Activated naive CD4-positive, alpha-beta T cell treated with Interleukin-2 at 50 U/mL for 16 hours (primary cell): ENCODE measurements at places on chromosomes 2 and 18.
A peak's percentile ranks its signal among the peaks of the same experiment; 100 is the strongest.

DNA sequence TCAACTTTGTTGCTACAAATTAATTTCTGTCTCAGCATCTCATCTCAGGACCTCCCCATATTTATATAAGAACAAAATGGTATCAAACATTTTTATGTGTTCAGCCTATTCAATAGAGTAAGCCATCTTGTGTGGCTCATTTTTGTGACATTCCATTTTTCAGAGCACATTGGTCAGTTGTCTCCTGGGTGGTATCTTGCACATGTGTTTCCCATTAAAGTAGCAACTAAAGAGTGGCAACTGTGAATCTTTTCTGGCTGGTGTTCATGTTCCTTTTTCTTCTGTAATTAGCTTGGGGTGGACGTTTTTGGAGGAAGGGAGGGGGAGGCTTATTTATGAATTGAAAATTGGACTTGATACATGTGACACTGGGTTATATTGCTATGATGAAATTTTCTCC, 45.4 kb upstream of the EFEMP1 start:
- no peak for DNase-seq

DNA sequence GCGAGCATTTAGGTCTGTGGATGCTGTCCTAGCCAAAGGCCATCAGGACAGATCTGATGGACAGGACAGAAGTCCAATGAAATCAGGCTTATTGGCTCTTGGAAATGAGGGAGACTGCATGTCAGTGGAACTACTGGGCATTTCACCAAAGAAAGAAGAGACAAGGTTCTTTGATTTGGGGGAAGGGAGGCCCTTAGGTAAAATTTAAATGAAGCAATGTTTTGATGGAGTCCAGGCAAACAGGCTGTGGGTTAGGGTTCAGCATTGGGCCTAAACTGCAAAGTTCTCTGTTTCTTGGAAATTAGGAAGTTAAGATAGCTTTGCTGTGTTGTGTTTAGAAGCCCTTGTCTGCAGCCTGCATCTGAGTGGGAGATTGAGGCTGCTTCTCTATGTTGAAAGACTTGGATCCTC, 31.6 kb upstream of the RNF149 start:
- DNase-seq: no peak

- DNase-seq: no peak
Measured at GRCh38 chr2:60407398-60407797, 146.1 kb downstream of the BCL11A start.

DNA sequence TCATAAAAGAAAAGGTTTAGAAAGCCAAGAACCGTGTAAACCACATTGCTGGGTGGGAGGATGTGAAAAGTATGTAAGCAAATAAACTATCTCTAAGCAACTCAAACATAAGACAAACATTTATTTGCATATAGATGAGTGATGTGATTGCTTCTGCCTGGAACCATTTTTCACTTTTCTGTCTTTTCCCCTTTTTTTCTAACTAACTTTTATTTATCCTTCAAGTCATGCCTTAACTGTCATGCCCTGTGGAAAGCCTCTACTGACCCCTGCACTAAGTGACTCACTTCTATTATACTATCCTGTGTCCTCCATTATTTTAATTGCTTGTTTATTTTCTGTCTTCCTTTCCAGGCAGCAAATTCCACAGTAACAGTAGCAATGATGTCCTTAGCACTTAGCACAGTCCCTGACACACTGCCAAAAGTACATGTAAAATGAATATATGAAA, 87.5 kb upstream of the CTAGE1 start:
- DNase-seq: no peak

GRCh38 chr2:161112908-161113307, 47.3 kb upstream of the TANK start:
- no peak for DNase-seq

- no peak for DNase-seq
Measured at GRCh38 chr2:168495524-168495923, 39.5 kb downstream of the CERS6 start.

GRCh38 chr2:28674713-28675068, 76.9 kb upstream of the PPP1CB start:
- DNase-seq: no peak

GRCh38 chr2:74740741-74741431, 86.8 kb downstream of the SEMA4F start:
- DNase-seq: no peak

DNA sequence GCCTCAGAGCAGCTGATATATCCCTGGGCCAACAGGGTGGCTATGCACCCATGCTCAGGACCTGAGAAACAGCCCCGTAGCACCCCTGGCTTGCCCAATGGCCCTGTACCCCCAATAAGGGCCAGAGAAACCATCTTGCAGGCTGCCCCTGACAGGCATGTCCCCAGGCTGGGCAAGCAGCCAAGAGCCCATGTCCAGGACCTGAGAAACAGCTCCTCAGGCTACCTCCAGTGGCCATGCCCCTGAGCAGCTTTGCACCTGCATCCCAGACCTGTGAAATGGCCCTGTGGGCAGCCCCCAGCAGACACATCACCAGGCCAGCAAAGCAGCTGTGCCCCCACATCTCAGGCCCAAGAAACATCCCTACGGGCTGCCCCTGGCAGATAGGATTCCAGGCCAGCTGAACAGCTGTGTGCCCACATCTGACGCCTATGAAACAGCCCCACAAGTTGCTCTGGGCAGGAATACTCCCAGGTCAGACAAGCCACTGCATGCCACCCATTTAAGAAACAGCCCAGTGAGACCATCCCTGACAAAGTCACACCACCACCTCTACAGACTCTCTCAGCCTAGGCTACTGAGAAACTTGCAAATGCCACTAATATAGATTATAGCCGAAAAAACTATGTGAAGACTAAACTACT, 84.1 kb downstream of the TMEM237 start:
- no peak for DNase-seq

DNA sequence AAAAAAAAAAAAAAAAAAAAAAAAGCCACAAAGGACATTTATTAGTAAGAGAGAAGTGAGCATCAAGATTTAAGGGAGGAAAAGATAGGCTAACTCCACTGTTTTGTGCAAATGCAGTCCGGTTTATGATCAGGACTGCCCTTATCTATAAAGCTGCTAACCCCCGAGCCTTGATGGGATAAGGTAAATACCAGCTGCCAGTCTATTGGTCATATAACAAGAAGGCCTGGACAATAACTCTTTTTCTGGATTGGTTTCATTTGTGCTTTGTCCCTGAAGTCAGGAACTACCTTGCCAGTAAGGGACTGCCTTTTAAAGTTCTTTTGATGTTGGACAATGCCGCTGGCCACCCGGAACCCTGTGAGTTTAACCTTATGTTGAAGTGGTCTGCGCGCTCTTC, 15.4 kb downstream of the PTPN4 start:
- DNase-seq: no peak

DNA sequence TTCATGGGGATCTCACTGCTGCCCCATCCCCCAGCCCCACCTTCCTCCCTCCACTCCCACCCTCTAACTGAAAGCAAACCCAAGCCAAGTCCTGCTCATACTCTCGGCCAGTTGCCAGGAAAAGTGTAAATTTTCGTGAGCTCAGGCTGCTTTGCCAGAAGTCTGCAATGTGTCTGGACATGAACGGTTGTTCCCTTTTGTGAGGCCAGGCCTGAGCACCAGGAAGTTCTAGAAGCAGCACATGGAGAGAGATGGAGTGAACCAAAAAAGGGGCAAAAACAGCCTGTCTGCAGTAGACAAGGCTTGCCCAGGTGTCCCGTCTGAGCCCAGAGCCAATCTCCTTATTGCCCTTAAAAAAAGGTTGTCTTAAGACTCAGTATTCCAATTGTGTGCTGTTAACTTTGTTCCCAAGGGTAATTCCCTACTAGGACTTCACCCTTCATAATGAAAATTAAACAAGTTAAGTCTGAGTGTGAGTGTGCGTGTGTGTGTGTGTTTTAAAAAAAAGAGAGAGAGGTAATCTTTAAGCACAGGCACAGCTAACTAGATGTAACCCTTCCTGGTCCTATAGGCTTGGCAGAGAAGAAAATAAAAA, 247.1 kb downstream of the BCL11A start:
- DNase-seq: no peak

GRCh38 chr2:173854840-173855239, 110.3 kb downstream of the SP3 start:
- no peak for DNase-seq

DNA sequence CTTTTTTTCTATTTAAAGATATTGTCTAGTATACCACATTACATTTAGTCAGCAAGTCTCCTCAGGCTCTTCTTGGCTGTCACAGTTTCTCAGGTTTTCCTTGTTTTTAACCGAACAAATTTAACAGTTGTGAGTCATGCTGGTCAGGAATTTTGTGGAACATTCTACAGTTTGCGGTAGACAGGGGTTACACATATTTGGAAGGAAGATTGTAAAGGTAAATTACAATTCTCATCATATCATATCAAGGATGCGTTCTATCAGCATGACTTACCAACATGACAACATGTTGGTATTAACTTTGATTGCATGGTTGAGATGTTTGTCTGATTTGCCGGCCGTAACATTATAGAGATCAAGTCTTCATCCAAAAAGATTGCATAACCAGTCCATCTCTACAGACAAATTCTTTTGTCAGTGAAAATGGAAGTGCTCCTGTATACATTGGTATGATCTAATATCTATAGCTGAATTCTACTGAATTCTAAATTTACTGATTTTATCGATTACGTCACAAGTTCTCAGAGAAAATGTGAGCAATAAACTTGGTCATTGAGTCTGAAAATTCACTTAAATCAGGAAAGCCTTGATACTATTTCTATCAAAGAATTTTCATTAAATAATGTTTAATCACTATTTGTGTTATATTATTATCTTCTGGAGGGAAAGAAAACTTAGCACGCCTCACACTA, 664.4 kb upstream of the SLC8A1 start:
- DNase-seq: no peak

DNA sequence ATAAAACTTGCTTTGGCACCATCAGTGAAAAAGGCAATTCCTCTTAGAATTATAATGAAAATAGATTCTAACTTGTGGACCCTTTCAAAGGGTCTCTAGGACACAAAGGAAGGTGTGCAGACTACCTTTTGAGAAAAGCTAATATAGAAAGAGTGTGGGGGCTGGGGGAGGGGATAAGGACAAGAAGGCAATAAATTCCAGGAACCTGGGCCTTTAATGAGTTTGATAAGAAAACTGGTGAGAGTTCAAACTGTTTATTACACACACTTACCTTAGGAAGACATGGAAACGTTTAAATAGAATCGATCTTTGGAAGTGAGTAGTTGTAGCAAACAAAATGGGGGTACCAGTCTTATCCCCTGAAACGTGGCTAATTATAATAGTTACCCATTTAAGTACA, 39.6 kb upstream of the PGAP1 start:
- DNase-seq: no peak

DNA sequence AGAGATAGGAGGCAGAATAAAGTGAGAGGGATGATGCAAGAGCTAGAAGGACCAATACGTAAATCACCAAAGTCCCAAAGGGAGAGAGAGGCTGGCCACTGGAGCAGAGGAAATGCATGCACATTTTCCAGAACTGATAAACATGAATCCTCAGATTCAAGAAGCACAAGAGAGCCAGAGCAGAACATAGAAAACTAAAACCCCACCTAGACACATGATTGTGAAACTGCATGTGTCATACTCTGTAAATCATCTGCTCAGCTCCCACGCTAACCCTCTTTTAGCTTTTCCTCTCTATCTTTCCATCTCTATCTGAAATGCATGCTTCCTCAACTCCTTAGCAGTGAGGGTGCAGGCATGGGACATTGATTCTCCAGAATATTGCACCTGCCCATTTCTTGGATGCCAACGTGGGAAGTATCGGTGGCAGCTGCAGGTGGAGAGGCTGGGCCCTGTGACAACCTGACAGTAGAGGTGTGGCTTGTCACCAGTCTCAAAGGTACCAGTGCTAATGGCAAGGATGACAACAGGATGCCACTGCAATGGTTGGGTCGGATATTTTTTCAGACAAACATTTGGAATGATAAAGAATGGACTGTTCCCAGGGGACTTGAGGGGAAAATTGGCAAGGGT, 89.3 kb upstream of the OTOS start:
- DNase-seq: peak; percentile 0

GRCh38 chr2:198077477-198077876, 273.1 kb downstream of the PLCL1 start:
- DNase-seq: no peak

GRCh38 chr2:214750529-214750928, 59.0 kb downstream of the BARD1 start:
- DNase-seq: no peak

DNA sequence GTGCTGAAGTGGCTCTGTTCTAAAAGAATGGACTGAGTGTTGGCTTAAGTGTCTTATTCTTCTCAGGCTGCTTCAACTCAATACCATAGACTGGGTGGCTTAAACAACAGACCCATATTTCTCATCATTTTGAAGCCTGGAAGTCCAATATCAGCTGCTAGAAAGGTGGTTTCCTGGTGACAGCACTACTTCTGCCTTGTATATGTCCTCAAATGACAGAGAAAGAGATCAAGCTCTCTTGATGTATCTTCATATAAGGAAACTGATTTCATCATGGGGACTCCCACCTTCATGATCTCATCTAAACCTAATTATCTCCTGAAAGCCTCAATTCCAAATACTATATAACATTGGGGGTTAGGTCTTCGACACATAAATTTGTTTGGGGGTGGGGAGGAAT, 449.7 kb upstream of the DSEL start:
- no peak for DNase-seq

DNA sequence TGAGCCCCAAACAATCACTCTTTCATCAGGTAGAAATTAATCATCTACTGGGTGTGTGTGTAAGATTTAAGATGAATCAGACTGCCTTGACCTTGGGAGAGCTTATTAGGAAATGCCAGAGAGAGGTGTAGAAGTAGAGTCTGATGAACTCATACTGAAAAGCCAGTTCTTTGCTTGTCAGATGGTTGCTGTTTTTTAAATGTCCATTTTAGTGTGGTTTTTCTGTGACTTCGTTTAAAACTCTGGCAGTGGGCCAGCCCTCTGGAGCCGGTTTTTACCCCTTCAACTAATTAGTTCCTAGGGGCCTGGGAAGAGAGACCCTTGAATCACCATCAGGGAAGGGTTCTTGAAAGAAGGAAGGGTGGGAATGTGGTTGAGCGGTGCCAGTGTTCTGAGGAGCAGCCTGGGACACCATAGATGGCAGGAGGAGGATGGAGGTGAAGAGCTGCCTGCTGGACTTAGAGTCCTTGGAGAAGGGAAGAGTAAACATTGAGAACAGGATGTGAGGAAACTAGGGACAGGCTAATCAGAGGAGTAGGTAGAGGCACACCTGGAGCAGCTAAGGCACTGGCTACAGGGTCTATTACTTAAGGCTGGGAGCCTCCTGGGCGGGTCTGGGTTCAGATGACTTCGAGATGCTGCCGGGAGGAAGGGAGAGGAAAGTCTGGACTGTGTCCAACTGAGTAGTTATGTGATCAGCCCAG, 66.1 kb downstream of the LRRFIP1 start:
- DNase-seq: peak; percentile 37

DNA sequence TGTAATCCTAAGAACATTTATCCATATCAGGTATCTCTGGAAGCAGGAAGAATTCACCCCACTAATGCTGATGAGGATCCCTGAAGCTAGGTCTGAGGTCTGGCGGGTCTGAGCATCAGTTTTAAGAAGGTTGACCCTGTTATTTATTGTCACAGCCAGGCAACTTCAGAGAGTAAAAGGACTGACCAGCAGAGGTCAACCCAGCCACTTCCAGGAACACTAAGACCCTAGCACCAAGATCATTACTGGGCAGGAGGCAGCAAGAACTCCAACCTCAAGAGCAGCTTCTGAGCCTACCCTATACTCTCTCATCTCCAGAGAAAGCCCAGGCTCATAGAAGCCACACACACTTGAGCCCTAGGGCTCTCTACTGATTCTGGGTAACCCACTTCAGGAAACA, 901.4 kb downstream of the DCDC2C start:
- no peak for DNase-seq

GRCh38 chr2:188851311-188851710, 122.9 kb upstream of the COL3A1 start:
- no peak for DNase-seq

- DNase-seq: no peak
Measured at GRCh38 chr18:46628206-46628605, 28.8 kb downstream of the LOXHD1 start.
